Activated CD4-positive, alpha-beta T cell treated with anti-CD3 and anti-CD28 coated beads, Interleukin-2, amount 50 U/mL, for 16 hours (primary cell): ENCODE measurements at places on chromosomes 4 and X.

DNA sequence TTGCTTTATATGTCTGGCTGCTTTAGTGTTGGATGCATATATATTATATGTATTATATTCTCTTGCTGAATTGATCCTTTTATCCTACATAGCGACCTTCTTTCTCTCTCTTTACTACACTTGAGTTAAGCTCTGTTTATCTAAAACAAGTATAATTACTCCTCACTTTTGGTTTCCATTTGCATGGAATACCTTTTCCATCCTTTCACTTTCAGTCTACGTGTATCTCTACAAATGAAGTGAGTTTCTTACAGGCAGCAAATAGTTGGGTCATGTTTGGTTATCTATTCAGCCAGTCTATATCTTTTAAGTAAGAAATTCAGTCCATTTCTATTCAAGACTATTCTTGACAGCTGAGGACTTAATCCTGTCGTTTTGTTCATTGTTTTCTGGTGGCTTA lies 167.5 kb upstream of the USP38 start:
- no peak for DNase-seq

DNA sequence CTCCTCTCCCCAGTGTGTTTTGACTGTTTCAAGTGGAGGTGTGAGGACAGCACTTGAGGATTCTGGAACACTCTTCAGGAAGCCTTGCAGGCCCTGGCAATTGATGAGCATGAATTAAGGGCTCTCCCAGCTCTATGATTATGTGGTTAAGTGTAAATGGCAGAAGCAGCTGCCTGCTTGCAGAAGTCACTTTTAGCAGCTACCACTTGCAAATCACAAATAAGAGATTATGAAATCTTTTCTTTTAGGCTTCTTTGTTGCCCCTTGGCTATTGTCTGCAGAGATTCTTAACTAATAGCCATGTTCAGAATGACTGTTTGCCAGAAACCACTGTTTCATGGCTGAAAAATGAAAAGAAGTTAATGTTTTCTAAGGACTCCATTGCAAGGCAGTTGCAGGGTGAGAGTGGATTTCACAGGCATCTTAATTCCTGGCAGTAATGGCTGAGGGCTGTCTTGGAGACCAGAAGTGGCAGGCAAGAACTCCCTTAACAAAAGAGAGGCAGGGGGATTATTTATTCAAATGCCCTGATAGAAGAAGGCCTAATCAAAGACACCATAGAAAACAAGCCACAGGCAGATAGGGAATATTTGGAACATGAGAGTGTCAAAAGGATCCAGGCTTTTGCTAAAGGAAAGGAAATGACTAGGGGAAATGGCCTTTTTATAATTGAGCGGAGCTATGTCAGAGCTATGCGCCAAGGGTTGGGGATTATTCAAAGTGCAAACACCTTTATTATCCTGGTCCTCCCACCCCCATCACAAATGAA lies 8.3 kb upstream of the HOPX start:
- DNase-seq, result no peak

GRCh38 chr4:34220601-34221000 lies 2023.7 kb downstream of the ARAP2 start:
- DNase-seq, result no peak

DNA sequence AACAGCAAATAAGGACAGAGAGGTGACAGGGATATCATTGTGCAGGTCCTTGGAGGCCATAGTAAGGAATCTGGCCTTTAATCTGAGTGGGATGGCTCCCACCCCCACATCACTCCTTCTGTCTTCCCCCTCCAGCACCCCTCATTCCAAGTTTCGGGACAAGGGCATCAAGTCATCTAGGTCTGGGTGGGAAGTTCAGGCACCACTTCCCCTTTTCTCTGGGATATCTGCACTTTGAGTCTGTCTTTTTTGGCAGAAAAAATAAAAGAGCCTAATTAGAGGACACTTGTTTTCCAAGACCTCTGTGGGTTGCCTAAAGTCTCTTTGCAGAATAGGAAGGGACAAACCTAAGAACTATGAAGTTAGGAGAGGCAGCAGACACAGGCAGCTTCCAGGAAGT lies 60.1 kb downstream of the FUNDC1 start:
- no peak for DNase-seq

- no peak for DNase-seq
These were observed 15.1 kb downstream of the RAPGEF2 start for GRCh38 chr4:159117968-159118367.

- DNase-seq, result no peak
These were observed 37.4 kb downstream of the GPC3 start for GRCh38 chrX:133947996-133948395.

- no peak for DNase-seq
These were observed 6.9 kb upstream of the RAP2C start for GRCh38 chrX:132226169-132226568.

DNA sequence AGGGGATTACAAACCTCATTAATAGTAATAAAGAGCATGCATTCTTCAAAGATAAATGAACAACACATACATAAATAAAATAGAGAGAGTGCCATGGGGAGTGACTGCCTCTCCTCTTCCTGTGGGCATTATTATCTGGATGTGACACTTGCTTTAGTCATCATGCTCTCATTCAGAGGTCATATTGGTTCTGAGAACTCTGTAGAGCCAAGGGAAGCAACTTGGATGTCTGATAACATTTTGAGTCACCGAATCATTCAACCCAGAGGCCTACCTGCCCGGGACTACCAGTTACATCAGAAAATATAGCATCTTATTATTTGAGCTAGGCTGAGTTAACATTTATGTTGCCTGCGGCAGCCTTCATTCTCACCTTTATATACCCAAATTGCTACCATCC lies 489.5 kb downstream of the STIM2 start:
- DNase-seq, result no peak

DNA sequence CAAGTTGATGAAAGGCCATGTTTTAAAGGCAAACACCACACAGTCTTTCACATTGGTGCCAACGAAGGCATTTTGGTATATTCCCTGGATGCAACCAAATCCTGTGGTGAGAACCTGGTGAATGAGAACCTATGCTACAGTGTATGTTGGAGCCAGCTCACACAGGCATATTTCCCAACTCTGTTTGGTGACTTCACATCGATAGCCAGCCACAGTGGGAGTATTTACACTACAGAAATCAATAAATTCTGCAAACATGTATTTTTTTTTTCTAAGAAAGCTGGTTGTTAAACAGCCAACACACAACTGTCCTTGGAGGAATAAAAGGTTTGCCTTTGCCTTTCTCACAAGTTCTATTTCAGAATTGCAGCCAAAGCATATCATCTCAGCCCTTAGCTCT lies 691.0 kb downstream of the GRID2 start:
- DNase-seq, result no peak

- DNase-seq, result no peak
These were observed 317.5 kb upstream of the AGA start for GRCh38 chr4:177759729-177760128.

GRCh38 chrX:26414534-26414933 lies 198.6 kb downstream of the MAGEB5 start:
- no peak for DNase-seq

DNA sequence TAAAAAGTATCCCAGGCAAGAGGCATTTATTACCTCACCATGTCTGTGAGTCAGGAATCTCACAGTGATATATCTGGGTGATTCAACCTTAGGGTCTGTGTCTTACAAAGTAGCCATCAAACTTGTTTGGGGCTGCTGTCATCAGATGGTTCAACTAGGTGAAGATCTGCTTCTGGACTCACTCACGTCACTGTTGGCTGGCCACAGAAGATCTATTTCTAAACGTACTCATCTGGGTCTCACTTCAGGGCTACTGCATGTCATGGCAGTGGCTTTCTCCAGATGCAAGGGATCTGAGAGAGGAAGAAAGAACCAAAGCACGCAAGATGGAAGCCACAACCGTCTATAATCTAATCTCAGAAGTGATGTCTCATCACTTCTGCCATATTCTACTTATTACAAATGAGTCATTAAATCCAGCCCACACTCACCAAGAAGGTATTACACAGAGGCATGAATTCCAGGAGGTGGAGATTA lies 267.8 kb upstream of the ANKRD50 start:
- no peak for DNase-seq

DNA sequence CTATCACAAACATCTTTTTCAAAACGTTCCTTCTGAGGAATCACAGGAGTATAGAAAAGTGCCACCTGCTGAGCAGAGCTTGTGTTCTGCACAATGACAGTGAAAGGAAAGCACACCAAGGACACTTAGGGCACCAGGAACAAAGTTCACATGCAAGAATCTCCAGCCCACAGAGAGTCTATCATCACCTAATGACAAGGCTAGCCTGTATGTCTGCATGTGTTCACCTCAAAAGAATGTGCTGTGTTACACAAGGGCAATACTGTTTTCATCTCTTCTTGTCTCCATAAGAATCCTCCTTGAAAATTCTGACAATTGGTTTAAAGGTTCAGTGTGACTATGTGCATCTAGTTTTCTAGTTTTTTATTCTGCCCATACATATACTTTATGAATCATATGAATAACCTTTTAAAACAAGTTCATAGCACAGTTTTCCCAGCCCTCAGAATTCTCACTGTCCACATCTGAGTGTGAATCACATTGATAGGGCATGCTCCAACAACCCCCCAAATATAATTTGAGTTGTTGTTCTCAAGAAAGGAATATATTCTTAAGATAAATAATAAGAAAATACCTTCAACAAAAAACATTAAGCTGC lies 118.0 kb downstream of the PWWP3B start:
- no peak for DNase-seq

GRCh38 chrX:111483881-111484280 lies 27.6 kb upstream of the SERTM2 start:
- no peak for DNase-seq
